Upper lobe of right lung (tissue), 1 donor: ENCODE measurements at places on chromosomes 11 and 22.

DNA sequence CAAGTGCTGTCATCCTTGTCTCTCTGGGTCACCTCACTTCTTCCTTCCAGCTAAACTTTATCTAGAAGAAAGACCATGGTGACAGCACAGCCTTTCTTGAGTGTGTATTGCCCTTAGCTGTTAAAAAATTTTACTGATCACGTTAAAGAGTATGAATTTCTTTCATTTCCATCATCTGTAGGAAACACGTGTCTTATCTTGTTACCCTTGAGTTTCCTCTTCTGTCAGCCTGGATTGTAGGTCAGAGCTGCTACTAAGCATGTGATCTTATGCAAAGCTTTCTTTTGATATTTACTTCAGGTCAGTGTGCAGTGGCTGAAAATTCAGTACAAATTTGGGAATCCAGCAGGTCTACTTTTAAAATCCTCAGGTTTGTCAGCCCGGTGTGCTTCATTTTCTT is 512.2 kb upstream of the ARHGAP42 start:
- no peak for DNase-seq

- DNase-seq: no peak
These were observed 14.5 kb downstream of the SLC35F2 start for GRCh38 chr11:107844041-107844440.

DNA sequence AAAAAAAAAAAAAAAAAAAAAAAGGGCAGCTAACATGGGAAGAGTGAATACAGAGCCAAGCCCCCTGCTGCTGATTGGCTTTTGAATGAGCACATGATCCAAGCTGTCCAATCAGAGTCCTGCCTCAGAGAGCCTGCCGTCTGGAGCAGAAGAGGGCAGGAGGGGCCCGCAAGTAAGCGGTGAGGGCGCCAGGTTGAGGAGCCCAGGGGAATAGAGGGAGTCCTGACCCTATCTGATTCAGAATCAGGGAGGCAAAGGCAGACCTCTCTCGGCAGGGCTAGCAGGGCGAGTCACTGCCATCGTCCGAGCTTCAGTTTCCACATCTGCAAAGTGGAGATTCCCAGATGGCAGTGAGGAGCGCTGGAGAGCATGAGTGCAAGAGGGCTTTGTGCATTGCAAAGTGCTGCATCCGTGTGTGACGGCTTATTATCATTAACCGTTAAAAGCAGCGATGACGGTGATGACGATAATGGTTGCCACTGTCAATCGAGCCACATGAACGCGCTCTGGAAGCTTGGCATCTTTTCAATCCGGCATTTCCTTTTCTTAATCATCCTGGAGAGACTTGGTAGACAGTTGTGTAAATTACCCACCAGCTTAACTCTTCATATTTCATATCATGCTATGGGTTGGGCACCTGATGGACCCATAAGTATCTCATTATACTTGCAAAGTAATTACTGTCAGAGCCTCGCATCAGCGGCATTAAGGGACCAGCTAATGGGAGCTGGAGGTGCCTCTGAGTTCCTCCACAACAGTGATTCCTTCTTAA is 68.6 kb upstream of the ATXN10 start:
- DNase-seq: no peak

- DNase-seq: no peak
These were observed 196.5 kb upstream of the PGR start for GRCh38 chr11:101326141-101326540.

- DNase-seq: no peak
These were observed 5.4 kb upstream of the MAPK8IP1 start for GRCh38 chr11:45879803-45880686.

- DNase-seq: no peak
These were observed 4.4 kb downstream of the SPCS2 start for GRCh38 chr11:74953451-74953850.

- peak; percentile 65 for DNase-seq
These were observed at the start of gene IRAG1 for GRCh38 chr11:10693509-10694081. Gene IRAG1, minus strand, starts transcription at chr11:10693755. Its CDS starts 153 bp downstream, at chr11:10693602.

GRCh38 chr11:104781719-104782376 is 116.4 kb downstream of the CASP12 start:
- DNase-seq: no peak

- DNase-seq: no peak
These were observed 132.3 kb downstream of the DYNC2H1 start for GRCh38 chr11:103241574-103241973.

- no peak for DNase-seq
These were observed 36.6 kb downstream of the KCNJ1 start for GRCh38 chr11:128830290-128831173.

DNA sequence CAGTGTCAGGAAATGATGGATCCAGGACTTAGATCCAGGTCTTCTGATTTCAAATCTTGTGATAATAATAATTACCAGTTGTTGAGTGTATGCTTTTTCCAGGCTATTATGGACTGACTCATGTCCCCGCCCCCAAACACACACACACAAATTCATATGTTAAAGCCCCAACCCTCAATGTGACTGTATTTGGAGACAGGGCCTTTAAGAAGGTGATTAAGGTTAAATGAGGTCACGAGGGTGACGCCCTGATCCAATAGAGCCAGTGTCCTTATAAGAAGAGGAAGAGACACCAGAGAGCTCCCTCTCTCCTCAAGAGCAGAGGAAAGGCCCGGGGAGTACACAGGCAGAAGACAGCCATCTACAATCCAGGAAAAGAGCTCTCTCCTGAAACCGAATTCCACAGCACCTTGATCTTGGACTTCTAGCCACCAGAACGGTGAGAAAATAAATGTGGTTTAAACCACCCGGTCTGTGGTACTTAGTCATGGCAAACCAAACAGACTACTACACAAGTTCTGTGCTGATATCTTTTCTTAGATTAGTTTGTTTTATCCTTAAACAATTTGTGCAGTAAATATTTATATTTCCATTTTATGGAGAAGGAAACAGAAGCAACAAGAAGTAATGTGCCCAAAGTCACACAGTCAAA is 8.2 kb downstream of the TMPRSS5 start:
- no peak for DNase-seq

GRCh38 chr11:48081151-48082010 is 101.0 kb downstream of the PTPRJ start:
- no peak for DNase-seq

DNA sequence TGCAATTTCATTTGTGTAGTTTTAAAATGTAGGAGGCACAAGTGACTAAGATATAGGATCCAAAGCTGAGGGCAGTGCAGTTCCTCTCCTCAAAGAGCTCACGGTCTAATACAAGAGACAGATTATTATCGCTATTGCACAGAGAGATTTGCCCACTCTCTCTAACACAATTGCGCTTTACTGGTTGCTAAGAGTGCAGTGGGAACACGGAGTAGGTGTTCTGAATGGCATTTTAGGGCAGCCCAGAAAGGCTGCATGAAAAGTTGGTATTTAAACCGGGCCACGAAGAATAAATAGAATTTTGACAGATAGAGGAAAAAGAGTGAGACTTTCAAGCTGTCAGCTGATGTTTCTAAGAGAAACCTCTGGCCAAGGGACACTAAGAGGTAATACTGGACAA is 79.5 kb downstream of the BLID start:
- DNase-seq: no peak

DNA sequence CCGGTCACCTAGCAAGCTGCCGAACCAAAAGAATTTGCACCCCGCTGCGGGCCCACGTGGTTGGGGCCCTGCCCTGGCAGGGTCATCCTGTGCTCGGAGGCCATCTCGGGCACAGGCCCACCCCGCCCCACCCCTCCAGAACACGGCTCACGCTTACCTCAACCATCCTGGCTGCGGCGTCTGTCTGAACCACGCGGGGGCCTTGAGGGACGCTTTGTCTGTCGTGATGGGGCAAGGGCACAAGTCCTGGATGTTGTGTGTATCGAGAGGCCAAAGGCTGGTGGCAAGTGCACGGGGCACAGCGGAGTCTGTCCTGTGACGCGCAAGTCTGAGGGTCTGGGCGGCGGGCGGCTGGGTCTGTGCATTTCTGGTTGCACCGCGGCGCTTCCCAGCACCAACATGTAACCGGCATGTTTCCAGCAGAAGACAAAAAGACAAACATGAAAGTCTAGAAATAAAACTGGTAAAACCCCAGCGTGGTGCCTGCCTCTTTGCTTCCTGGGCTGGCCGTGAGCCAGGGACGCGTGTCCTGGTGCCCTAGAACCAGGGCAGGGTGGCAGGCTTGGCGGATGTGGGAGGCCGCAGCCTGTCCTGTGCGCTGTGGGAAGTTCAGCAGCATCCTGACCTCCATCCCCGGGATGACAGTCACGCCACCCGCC is 13.2 kb downstream of the CCND1 start:
- peak; percentile 54 for DNase-seq

DNA sequence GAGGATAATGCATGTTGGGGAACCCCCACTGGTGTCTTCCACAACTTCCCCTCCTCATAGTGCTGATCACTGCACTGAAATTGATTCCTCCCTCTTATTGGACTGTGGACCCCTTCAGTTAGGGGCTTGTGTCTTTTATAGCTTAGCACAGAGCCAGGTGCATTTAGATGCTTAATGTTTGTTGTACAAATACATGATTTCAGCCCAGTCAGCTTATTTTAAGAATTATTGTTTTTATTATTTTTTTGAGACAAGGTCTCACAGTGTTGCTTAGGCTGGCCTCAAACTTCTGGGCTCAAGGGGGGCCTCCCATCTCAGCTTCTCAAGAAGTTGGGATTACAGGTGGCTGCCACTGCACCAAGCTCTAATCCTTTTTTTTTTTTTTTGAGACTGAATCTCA is 8.2 kb downstream of the THY1 start:
- DNase-seq: no peak

GRCh38 chr22:31895411-31896123 is 48.8 kb upstream of the YWHAH start:
- no peak for DNase-seq

- no peak for DNase-seq
These were observed 452.0 kb upstream of the KIRREL3 start for GRCh38 chr11:127452533-127452932.

DNA sequence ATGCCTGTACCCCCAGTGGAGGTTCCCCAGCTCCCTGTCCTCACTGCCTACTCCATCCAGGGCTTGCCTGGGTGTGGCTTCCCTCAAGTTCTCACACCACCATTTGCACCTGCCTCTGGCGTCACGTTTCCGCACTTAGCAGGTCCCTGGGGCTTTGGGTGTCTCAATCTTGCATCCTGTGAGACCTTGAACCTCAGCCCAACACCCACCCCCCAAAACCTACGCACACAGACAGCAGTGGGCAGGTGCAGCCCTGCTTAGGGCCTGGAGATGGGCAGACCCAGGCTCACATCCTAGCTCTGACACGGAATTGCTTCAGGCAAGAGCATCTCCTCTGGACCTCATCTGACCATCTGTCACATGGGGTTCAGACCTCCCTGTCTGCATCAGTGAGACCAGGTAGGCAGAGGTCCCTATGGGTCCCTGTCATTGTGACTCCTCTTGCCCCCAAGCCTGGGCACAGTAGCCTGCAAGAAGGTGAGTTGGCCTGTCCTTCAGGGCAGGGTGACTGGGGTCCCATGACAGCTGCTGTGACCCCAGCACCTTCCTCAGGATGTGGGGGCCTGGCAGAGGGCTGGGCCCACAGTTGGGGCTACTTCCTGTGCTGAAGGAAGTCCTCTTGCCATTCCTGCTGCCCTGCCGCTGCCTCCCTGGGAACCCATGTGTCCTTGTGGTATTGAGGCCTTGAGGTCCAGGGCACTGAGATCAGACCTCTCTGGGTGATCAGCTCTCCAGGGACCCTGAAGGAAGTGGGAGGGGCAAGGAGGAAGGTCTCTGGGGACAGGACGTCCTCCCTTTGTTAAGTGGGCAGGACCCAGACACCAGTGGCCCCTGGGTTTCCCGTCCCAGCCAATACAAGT is 2.0 kb downstream of the SIPA1 start:
- no peak for DNase-seq

DNA sequence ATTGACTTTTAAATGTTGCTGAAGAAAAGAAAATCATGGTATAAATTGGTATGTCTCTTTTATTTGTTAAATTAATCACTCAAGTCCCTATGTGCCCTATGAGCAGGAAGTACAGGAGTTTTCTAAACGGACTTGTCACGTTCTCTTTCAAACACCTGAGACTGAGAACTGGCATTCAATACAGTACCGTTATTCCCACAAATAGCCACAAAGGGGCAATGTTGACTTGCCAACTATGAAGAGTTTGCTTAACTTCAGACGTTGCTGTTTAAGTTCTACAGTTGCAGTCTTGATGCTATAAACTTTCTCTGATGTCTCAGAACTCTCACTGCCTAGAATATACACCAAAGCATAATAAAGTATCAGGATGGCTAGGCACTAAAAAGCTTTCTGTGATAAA is 7.6 kb downstream of the OR56A1 start:
- DNase-seq: no peak

- no peak for DNase-seq
These were observed 113.2 kb downstream of the FANCF start for GRCh38 chr11:22512457-22512856.

GRCh38 chr22:33986954-33987353 is 66.7 kb upstream of the LARGE1 start:
- no peak for DNase-seq

DNA sequence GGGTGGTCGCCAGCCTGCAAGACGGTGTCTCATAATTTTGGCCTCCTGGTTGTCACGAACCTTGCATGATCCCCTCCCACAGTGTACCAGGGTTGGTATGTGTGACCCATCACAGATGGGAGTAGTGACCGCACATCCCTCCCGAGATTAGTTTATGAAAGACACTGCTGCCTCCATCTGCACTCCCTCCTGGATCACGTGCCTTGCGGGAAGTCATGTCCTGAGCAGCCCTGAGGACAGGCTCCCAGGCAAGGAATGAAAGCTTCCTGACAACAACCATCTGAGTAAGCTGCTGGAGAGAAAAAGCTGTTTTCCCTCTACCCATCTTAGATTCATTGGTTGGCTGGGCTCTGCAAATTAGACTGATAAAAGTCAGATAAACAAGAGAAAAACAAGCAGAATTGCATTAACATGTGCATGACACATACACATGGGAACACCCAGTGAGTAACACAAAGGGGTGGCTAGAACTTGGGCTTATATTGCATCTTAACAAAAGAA is 14.4 kb upstream of the PAMR1 start:
- no peak for DNase-seq

DNA sequence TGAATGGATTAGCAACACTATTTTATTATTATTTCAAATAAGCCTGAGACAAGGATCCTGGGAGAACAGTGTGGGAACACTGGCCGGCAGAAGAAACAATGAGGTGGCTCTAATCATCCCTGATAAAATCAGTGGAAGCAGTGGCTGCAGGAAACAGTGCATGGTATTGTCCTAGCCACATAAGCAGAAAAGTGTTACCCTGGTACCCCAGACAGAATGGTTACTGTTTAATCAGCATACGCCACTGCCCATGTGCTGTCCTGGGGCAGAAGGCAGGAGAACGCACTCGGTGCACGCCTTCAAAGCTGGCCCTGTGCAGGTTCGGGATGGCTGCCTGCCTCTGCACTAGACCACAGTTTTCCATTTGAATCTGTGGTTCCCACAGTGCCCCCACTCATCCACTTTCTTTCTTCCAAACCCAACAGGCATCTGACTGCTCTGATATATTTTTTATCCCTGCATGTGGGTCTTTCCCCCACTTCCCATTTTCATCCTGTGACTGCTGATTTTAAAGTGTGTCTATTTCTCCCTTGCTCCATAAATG is 25.7 kb downstream of the OPCML start:
- no peak for DNase-seq

GRCh38 chr22:39518996-39519680 is 1.2 kb upstream of the ATF4 start:
- DNase-seq: no peak

- no peak for DNase-seq
These were observed 12.8 kb upstream of the CLPB start for GRCh38 chr11:72446929-72447769.

- no peak for DNase-seq
These were observed 118.1 kb upstream of the BID start for GRCh38 chr22:17892376-17892775.
